ENCODE measurements at places on chromosomes 2 and 18.

GRCh38 chr2:72524071-72524470, 301.8 kb downstream of the EXOC6B start:
- H3K27ac ChIP-seq = no peak overlapping the region

DNA sequence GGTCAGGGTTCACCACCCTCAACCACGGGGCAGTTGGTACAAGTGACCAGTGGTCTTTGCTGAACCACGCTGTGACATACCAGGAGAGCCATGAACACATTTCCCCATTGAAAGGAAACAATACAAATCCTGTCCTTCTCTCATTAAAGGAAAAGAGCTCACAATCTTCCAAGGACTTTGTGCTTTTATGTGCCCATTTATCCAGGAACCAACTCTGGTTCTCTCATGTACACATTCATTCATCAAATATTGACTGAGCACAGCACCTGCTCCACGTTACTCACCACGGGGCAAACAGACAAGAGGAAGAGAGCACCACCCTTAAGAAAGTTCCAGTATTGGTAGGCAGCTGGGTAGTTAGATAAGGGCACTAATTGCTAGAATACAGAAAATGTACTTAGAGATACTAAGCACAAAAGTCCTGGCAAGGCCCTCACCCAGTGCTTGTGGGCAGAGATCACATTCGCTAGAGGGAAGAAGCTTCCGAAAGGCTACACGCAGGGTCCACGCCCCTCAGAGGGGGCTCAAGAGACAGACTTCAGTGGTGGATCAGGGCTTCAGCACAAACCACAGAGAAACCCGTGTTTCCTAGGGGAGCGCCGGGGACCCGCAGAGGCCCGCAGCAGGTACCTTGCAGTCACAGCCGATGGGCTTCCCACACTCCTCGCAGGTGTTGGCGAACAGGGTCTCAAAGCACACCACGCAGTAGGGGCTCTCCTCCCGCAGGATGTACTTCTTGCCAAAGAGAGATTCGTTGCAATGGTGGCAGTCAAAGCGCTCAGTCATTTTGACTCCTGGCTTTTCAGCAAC, 12.9 kb downstream of the FHL2 start:
- no peak for DNase-seq
- H3K4me1 ChIP-seq = peaks cover 6% of the 10 kb centered on the region
- H3K27ac ChIP-seq = no peak overlapping the region

- no peak overlapping the region for H3K27ac ChIP-seq
- no peak for DNase-seq
- H3K4me1 ChIP-seq = no peaks in the 10 kb centered on the region
- no peaks in the 10 kb centered on the region for H3K27me3 ChIP-seq
- H3K4me3 ChIP-seq = no peak overlapping the region
Measured at GRCh38 chr2:80080957-80081356, 223.6 kb downstream of the LRRTM1 start.

- no peaks in the 10 kb centered on the region for H3K36me3 ChIP-seq
- H3K27me3 ChIP-seq = no peaks in the 10 kb centered on the region
- DNase-seq = no peak
- no peak overlapping the region for H3K27ac ChIP-seq
- H3K4me3 ChIP-seq = no peak overlapping the region
Measured at GRCh38 chr18:13387855-13388548, 169.4 kb downstream of the LDLRAD4 start.

DNA sequence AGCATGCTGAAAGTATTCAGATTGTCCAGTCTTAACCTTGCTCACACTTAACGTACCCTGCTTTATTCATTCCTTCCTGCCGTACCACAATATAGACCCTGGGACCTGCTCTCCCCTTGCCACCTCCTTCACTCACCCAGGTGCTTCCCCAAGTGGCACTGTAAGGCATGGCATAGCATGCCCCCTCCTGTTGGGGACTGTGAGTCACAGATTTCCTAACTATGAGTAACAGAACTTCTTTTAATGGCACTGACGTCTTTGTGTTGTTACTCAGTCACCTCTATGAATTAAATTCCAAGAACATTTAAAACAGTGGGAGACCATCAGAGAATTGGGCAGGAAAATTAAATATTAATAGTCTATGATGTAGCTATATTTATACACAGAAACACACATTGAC, 117.2 kb downstream of the CTNNA2 start:
- H3K27me3 ChIP-seq = no peaks in the 10 kb centered on the region
- no peaks in the 10 kb centered on the region for H3K4me1 ChIP-seq
- no peak overlapping the region for H3K4me3 ChIP-seq

- no peaks in the 10 kb centered on the region for H3K36me3 ChIP-seq
- H3K27ac ChIP-seq = no peak overlapping the region
- no peak overlapping the region for H3K4me3 ChIP-seq
- H3K4me1 ChIP-seq = no peaks in the 10 kb centered on the region
- H3K27me3 ChIP-seq = no peaks in the 10 kb centered on the region
Measured at GRCh38 chr2:11365096-11365879, 20.9 kb upstream of the ROCK2 start.

DNA sequence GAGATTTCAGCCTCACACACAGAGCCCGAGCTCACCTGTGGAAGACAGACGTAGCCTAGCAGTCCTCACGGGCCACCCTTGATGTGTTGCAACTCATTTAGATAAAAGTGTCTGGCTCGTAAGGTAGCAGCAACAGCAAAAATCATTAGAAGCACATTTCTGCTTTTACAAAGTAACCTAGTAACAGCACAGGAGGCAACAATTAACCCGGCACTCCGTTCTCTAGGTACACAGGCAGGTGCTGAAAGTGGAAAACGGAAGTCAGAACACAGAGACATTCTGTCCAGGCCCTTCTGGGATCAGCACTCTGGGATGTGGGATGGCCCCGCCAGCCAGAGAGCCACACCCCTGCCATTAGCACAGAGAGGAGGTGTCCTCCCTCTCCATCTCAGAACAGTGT, 99.3 kb downstream of the KLHL29 start:
- H3K27me3 ChIP-seq = no peaks in the 10 kb centered on the region
- H3K27ac ChIP-seq = no peak overlapping the region
- no peak for DNase-seq
- no peaks in the 10 kb centered on the region for H3K36me3 ChIP-seq
- H3K4me3 ChIP-seq = no peak overlapping the region

DNA sequence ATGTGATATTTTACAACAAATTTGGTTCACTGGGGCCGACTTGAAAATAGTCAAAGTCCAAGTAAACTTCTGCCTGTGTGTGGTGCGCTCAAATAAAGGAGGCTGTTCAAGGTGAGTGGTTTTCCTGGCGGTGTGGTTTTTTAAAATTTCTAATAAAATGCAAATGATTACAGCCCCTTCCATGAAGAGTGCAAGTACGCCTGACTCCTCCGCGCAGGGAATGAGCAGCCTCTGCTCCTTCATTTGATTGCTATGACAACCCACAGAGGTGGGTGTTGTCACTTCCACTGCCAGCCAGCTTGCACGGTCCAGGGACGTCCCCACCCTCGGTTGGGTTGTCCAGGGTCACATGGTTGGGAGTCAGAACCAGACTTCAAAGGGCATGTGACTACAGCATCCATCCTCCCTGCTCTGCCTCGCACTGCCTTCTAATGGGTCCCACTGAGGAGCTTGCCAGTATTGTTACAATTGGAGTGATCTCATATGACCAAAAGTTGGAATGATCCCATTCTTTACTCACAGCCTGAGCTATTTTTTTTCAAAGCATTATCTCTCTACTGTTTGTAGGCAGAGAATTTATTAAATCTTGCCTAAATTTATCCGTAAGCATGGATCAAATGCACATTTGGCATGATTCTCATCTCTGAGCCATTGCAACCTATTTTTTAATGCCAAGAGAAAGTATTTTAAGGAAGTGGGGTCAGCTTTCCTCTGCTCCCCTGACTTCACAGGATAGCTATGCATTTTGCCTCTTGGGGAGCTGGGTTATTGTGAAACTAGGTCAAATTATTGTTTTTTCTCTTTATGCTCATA, 121.3 kb downstream of the AGAP1 start:
- H3K27me3 ChIP-seq = no peaks in the 10 kb centered on the region
- DNase-seq = no peak
- H3K4me1 ChIP-seq = no peaks in the 10 kb centered on the region
- H3K27ac ChIP-seq = no peak overlapping the region

GRCh38 chr2:69570474-69570873, 73.1 kb downstream of the AAK1 start:
- H3K36me3 ChIP-seq = peaks cover 4% of the 10 kb centered on the region
- peaks cover 8% of the 10 kb centered on the region for H3K4me1 ChIP-seq
- DNase-seq = no peak
- H3K27me3 ChIP-seq = no peaks in the 10 kb centered on the region
- H3K4me3 ChIP-seq = no peak overlapping the region
- no peak overlapping the region for H3K27ac ChIP-seq

- DNase-seq = no peak
- H3K4me3 ChIP-seq = no peak overlapping the region
- no peaks in the 10 kb centered on the region for H3K36me3 ChIP-seq
Measured at GRCh38 chr2:116891191-116891590, 923.3 kb upstream of the DDX18 start.

DNA sequence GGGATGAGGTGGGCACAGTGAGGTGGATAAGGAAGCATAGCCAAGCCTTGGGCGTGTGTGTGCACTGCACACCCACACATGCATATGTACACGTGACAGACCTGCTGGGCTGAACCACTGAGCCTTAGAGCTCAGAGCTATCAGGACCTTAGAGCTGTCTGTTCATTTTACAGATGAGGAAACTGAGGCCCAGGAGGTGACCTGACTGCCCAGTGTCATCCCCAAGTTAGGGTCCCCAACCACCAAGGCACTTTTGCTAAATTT, 8.2 kb upstream of the SNED1 start:
- H3K36me3 ChIP-seq = no peaks in the 10 kb centered on the region
- no peaks in the 10 kb centered on the region for H3K27me3 ChIP-seq
- H3K4me1 ChIP-seq = no peaks in the 10 kb centered on the region
- DNase-seq = no peak

DNA sequence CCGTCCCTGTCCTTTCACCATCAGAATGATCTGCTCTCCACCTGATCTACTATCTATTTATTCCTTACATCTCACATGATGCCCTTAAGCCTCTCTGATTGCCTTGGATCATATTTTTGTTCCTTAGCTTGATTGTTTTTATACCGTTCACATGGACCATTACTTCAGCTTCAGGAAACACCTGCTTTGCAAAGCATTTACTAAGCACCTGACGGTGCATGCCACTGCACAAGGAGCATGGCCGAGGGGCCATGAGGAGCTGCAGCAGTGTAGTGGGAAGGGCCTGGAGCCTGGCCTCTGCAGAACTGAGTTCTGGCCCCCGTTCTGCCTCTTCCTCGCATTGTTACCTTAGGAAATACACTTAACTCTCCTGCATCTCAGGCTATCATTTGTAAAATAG, 124.1 kb upstream of the NDUFV2 start:
- H3K27me3 ChIP-seq = no peaks in the 10 kb centered on the region
- H3K4me3 ChIP-seq = no peak overlapping the region
- no peaks in the 10 kb centered on the region for H3K36me3 ChIP-seq
- no peak for DNase-seq
- no peaks in the 10 kb centered on the region for H3K4me1 ChIP-seq

- H3K36me3 ChIP-seq = no peaks in the 10 kb centered on the region
- peaks cover 16% of the 10 kb centered on the region for H3K4me1 ChIP-seq
- peak overlapping the region; percentile 91 for H3K27ac ChIP-seq
- peak; percentile 40 for DNase-seq
- no peaks in the 10 kb centered on the region for H3K27me3 ChIP-seq
Measured at GRCh38 chr18:31685097-31686082, 1.0 kb upstream of the B4GALT6 start.

- no peak overlapping the region for H3K4me3 ChIP-seq
- no peak for DNase-seq
- no peaks in the 10 kb centered on the region for H3K36me3 ChIP-seq
- no peak overlapping the region for H3K27ac ChIP-seq
- no peaks in the 10 kb centered on the region for H3K27me3 ChIP-seq
Measured at GRCh38 chr18:55214534-55214933, 255.3 kb upstream of the CCDC68 start.

DNA sequence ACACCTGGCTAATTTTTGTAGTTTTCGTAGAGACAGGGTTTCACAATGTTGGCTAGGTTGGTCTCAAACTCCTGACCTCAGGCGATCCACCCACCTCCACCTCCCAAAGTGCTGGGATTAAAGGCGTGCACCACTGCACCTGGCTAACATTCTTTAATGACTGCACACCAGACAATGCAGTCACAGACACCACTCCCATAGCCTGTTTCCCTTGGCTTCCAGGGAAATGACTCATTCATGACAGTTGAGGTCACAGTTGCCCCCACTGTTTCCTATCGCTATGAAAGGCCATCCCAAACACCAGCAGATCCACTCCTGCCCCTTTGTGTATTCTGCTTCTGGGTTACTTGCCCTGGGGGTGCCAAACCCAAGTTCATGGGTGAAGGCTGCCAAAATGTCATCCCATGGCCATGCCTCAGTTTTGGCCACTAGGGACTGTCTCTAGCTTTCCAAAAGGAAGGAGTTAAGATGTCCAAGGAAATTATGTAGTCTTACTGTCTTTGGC, 8.7 kb downstream of the CHMP1B start:
- peaks cover 23% of the 10 kb centered on the region for H3K4me1 ChIP-seq
- no peaks in the 10 kb centered on the region for H3K36me3 ChIP-seq
- H3K27ac ChIP-seq = no peak overlapping the region
- peak; percentile 97 for DNase-seq
- H3K27me3 ChIP-seq = no peaks in the 10 kb centered on the region

GRCh38 chr18:2466978-2467377, 104.3 kb downstream of the METTL4 start:
- DNase-seq = no peak
- no peaks in the 10 kb centered on the region for H3K4me1 ChIP-seq
- H3K4me3 ChIP-seq = no peak overlapping the region
- H3K27ac ChIP-seq = no peak overlapping the region
- H3K27me3 ChIP-seq = no peaks in the 10 kb centered on the region

- no peaks in the 10 kb centered on the region for H3K27me3 ChIP-seq
- no peak for DNase-seq
- H3K4me3 ChIP-seq = no peak overlapping the region
- H3K27ac ChIP-seq = no peak overlapping the region
- no peaks in the 10 kb centered on the region for H3K36me3 ChIP-seq
- peaks cover 16% of the 10 kb centered on the region for H3K4me1 ChIP-seq
Measured at GRCh38 chr2:40546439-40547191, 94.7 kb upstream of the SLC8A1 start.

- H3K4me1 ChIP-seq = peaks cover 2% of the 10 kb centered on the region
- H3K27me3 ChIP-seq = no peaks in the 10 kb centered on the region
- no peak for DNase-seq
- H3K27ac ChIP-seq = no peak overlapping the region
- H3K4me3 ChIP-seq = no peak overlapping the region
Measured at GRCh38 chr2:151114874-151115273, 146.8 kb downstream of the RBM43 start.

All from trophoblast cell (in vitro differentiated cells and primary cell).